ENCODE measurements at places on chromosomes 2 and 18. TPM values are rescaled to one million over a fixed set of nuclear protein-coding genes. Genes with fewer than 3 reads are reported as not detected.

DNA sequence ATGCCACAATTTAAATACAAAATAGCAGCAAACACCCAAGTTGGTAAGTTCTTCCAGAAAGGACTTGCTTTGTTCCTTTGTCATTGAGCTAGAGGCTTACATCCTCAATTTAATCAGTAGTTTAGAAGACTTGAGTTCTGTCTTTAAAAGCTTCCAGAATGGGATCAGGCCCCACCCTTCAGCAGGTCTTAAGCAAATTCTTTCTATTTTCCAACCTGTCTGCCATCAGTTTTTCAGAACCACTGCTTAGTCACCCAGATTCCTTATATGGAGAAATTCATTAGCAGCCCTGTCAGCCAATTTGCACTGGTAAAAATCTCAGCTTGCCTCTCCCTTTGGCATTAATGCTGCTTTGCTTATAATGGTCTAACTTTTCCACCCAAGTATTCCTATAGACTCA is 263.6 kb upstream of the HNMT start:
- no peak for DNase-seq
- no peaks in the 10 kb centered on the region for H3K27me3 ChIP-seq
- no peak overlapping the region for H3K27ac ChIP-seq

GRCh38 chr2:30958918-30959265 is 151.6 kb upstream of the CAPN13 start:
- H3K27me3 ChIP-seq, result no peaks in the 10 kb centered on the region
- H3K4me1 ChIP-seq, result no peaks in the 10 kb centered on the region
- DNase-seq, result no peak

DNA sequence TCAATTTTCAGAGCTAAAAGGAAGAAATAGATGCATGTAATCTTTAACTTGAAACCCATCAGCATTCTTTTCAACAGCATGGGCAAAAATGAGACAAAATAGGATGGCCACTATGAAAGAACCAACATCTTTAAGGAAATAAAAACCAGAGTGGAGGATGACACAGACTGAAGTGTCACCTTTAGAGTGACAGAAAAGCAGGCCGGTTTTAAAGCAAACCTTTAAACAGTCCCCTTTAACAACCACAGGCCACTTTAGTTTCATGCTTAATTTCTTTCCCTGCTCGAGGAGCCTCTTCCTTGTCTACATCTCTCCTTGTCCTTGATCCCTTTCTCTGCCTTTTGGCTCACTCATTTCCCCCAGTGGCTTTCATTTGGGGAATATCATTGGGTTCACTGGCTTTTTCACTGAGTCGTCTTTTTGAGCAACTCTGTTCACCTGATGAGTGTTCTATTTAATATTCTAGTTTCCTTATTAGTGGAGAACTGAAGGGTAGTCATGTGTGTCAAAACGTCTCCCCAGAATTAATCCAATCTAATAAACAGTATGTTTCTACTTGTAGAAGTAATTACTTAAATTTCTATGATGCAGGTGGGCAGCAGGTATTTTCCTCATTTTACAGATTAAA is 72.5 kb downstream of the DOCK10 start:
- H3K27ac ChIP-seq, result no peak overlapping the region
- H3K36me3 ChIP-seq, result no peaks in the 10 kb centered on the region
- DNase-seq, result no peak
- H3K27me3 ChIP-seq, result no peaks in the 10 kb centered on the region
- H3K4me1 ChIP-seq, result no peaks in the 10 kb centered on the region
- no peak overlapping the region for H3K4me3 ChIP-seq

DNA sequence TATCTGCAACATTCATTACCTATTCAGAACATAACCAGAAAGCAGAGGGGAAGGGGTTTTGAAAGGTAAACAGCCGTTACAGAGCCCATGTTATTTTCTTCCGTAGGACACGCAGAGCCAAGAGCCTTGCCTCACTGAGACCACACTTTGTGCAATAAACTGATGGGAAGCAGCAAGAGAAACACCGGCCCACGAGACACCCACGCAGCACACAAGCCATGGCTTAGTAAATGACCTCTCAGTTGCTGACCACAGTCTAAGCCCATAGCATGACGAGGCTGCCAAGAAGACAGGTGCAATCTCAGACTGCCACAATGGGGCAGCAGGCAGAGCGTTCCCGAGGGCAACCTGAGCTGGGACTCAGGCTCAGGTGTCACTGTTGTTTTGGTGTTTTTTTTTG is 59.6 kb downstream of the CABYR start:
- H3K4me3 ChIP-seq, result no peak overlapping the region
- H3K27ac ChIP-seq, result no peak overlapping the region
- H3K27me3 ChIP-seq, result no peaks in the 10 kb centered on the region
- H3K36me3 ChIP-seq, result no peaks in the 10 kb centered on the region
- DNase-seq, result no peak
- H3K4me1 ChIP-seq, result peaks cover 10% of the 10 kb centered on the region

The LOXL3 gene
- total RNA-seq, result 1.2 TPM

DNA sequence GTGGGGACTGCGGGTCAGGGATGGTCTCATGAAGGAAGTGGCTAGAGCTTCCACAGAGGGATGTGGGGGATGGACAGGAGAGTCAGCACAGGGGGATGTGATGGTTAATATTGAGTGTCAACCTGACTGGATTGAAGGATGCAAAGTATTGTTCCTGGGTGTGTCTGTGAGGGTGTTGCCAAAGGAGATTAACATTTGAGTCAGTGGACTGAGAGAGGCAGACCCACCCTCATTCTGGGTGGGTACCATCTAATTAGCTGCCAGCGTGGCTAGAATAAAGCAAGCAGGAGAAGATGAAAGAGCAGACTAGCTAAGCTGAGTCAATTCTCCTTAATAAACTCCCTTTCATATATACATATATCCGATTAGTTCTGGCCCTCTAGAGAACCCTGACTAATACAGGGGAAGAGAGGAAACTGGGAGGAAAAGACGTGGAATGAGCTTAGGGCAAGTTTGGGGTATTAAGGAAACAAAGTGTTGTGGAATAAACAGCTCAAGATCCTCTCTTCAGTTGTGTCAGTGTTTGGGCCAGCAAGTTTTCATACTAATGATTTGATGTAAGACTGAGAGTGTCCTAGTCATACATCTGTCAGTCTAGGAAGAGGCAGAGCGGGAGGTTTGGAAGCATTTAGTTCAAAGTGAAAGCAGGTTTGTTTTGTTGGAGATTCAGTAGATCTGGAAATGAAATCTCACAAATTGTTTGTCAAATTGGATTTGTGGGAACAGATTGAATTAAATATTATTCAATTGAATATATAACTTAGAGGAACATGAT is 135.2 kb upstream of the NT5C1B start:
- no peak overlapping the region for H3K4me3 ChIP-seq
- no peak for DNase-seq
- no peak overlapping the region for H3K27ac ChIP-seq
- H3K4me1 ChIP-seq, result no peaks in the 10 kb centered on the region

DNA sequence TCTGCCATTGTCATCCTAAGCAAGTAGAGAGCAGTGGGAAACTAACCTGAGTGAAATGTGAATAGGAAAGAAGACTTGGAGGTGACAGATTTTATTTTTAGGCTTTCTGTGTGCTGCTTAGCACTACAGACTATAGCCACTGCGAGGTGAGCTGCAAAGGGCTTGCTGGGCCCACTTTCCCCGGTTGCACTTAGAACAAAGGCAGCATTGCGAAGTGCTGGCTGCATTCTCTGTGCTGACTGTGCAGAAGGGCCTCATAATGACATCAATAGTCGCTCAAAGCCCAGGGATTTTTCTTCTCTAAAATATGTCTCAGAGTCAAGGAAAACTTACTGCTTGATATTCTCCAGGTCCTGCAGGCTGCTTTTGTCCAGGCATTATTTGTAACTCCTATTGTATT is 592.1 kb downstream of the TDRD15 start:
- no peak overlapping the region for H3K27ac ChIP-seq
- H3K4me3 ChIP-seq, result no peak overlapping the region
- H3K4me1 ChIP-seq, result no peaks in the 10 kb centered on the region
- no peaks in the 10 kb centered on the region for H3K36me3 ChIP-seq

DNA sequence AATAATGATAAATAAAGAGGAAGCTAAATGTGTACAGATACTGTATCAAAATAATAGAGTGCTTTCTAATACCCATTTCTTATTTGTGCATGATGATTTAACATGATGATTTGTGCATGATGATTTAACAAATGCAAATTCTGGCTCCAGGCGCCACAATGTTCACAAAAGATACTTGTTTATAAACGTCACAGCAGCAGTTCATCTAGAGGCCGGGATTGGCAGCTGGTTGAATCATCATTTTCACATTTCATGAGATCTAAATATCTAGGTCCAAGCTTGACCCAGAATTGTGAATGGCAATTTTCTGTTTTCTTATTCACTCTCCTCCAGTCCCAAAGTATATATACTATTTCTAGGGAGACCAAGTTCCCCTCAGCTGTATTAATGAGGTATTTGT is 322.0 kb downstream of the SUCLG1 start:
- H3K27ac ChIP-seq, result no peak overlapping the region
- no peaks in the 10 kb centered on the region for H3K36me3 ChIP-seq
- no peak overlapping the region for H3K4me3 ChIP-seq
- DNase-seq, result no peak
- H3K4me1 ChIP-seq, result no peaks in the 10 kb centered on the region

DNA sequence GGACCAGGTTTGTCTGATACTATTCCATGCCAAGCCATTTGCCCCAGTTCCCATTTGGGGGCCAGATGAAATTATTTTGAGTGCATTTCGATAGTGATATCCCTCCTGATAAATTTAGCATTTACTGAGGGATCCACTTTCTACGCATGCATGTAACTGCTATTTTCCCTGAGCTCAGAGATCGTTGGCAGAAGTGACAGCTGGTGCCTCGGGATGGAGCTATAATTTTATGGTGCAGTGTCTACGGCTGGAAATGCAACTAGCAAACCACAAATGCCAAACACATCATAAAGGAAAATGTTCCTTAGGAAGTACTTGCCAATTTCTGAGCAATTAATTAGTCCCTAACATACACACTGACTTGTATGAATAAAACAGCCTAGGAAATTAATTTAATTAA is 254.8 kb downstream of the SLC8A1 start:
- no peak for DNase-seq
- no peak overlapping the region for H3K4me3 ChIP-seq
- H3K36me3 ChIP-seq, result no peaks in the 10 kb centered on the region
- no peaks in the 10 kb centered on the region for H3K27me3 ChIP-seq

DNA sequence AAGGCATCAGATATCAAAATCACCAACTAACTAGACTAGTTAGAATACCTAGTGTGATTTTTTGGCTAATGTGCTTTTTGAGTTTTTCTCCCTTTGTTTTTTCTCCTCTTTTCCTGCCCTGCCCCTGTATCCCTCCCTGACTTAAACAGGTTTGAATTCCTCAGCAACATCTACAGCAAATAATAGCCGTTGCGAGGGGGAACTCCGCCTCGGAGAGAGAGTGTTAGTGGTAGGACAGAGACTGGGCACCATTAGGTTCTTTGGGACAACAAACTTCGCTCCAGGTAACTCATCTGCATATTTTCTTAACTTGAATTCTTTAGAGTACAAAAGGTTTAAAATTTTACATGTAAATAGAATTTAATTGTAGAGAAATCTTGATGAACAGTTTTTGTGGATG is 45.0 kb downstream of the CLIP4 start:
- H3K27ac ChIP-seq, result no peak overlapping the region
- peaks cover 5% of the 10 kb centered on the region for H3K36me3 ChIP-seq
- no peak for DNase-seq
- no peaks in the 10 kb centered on the region for H3K4me1 ChIP-seq
- no peaks in the 10 kb centered on the region for H3K27me3 ChIP-seq

- no peak overlapping the region for H3K27ac ChIP-seq
- H3K27me3 ChIP-seq, result no peaks in the 10 kb centered on the region
- DNase-seq, result no peak
- no peaks in the 10 kb centered on the region for H3K4me1 ChIP-seq
Observed at GRCh38 chr18:80029690-80030089, 4.5 kb upstream of the RBFA start.

DNA sequence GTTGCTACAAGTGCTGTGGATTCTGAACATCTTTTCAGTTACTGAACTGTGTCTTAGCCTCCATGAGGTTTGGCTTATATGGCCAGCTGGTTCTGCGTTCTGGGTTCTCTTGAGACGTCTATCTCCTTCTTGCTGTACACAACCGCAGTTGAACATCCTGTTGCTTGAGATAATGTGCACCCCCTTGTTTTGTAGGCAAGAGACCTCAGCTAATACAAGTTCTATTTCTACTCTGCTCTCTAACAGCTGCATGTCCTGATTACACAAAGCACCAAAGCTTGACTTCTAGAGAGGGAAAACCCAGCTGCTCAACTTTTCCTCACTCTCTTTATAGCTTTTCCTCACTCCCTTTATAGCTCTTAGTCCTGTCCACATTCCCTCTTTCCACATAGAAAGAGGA is 176.0 kb downstream of the LTBP1 start:
- no peaks in the 10 kb centered on the region for H3K4me1 ChIP-seq
- no peak for DNase-seq
- H3K4me3 ChIP-seq, result no peak overlapping the region
- H3K36me3 ChIP-seq, result no peaks in the 10 kb centered on the region

DNA sequence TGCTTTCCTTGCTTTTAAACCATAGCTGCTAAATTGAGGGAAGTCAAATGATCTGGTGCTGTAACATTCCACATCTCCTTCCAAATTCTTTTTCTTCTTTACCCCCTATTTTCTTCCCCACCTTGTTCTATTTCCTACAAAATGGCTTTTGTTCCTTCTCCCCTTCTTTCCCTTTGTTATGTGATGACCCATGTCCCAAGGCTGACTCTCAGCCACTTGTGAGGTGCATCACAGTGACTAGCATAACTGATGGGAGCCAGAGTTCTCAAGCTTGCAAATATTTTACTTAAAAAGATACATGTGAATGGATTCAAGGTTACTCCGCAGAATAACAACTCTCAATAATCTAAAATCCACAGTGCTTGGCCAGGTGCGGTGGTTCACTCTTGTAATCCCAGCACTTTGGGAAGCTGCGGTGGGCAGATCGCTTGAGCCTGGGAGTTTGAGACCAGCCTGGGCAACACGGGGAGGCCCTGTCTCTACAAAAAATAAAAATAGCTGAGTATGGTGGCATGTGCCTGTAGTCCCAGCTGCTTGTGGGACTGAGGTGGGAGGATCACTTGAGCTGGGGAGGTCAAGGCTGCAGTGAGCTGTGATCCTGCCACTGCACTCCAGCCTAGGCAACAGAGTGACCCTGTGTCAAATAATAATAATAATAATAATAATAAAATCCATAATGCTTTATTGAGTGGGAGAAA is 100.1 kb upstream of the CERS6 start:
- DNase-seq, result no peak
- no peak overlapping the region for H3K4me3 ChIP-seq
- H3K4me1 ChIP-seq, result peaks cover under 1% of the 10 kb centered on the region
- no peaks in the 10 kb centered on the region for H3K36me3 ChIP-seq
- no peak overlapping the region for H3K27ac ChIP-seq
- H3K27me3 ChIP-seq, result no peaks in the 10 kb centered on the region

- H3K36me3 ChIP-seq, result no peaks in the 10 kb centered on the region
- DNase-seq, result no peak
- H3K27ac ChIP-seq, result no peak overlapping the region
- no peaks in the 10 kb centered on the region for H3K4me1 ChIP-seq
- H3K27me3 ChIP-seq, result no peaks in the 10 kb centered on the region
- H3K4me3 ChIP-seq, result no peak overlapping the region
Observed at GRCh38 chr18:60202708-60203107, 169.9 kb downstream of the MC4R start.
